IPS-NIHi11 (cell line): ENCODE measurements at places on chromosomes 3 and 15.

DNA sequence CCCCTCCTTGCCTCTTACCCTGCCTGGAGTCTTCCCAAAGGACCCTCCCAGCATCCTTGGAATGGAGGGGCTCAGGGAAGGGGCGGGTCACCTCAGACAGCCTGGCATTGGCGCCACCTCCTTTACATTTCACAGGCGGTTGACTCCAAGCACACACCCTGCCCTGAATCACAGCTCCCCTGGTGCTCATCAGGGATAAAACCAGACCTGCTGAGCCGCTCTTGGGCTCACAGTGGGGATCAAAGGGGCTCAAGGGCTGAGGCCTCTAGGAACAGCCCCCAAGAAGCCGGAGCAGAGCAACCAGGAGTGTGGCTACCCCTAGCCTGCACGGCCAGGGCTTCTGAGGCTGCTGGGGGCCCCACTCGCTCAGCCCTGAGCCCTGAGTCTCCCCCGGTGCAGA lies 16.6 kb downstream of the LINGO1 start:
- no peak for DNase-seq

- no peak for DNase-seq
These were observed 520.0 kb downstream of the GABRG3 start for GRCh38 chr15:27490867-27491595.

- no peak for DNase-seq
These were observed 5.5 kb downstream of the MYO5A start for GRCh38 chr15:52523192-52523591.

- DNase-seq = no peak
These were observed 34.5 kb upstream of the TM2D3 start for GRCh38 chr15:101686718-101687117.

DNA sequence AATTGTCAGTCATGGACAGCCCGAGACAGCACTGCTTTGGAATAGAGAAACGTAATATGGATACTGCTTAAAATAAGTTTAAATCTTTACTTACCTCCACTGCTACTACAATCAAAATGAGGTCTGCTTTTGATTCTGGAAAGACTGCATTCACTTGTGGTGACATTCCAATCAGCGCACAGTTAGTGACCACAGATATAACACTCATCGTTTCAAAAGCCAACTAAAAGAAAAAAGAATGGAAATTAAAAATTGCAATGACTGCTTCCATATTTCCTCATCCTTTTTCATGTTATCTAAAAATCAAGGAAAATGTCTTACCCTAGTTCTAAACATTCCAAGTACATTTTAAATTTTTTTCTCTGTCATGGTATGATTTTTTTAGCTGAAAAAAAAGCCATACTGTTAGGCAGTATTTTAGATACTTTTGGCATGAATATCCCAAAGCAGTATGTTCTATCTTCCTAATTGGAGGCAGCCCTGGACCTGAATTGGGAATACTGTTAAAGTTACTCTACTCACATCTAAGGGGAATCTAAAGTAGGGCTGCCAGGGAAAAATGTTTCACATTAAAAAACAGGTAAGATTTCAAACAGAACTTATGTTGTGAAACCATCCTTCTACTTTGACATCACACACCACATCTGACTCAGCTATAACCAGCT lies 72.1 kb downstream of the ANO10 start:
- no peak for DNase-seq

DNA sequence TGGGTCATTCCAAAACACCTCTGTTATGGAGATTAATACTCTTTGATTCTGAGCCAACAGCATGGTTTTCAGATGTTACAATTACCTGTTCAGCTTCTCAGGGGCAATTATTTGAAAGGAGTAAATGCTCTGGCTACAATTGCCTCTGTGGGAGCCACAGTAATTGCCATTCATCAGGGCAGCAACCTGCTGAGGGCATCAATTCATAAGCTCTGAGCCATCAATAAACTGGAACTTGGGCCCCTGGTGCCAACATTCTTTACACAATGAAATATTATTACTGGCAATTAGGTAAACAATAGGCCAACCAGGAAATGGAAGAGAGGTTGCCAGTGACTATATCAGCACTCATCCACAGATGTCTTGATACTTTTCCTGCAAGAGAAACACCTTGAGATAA lies 660.8 kb downstream of the MECOM start:
- peak; percentile 26 for DNase-seq

DNA sequence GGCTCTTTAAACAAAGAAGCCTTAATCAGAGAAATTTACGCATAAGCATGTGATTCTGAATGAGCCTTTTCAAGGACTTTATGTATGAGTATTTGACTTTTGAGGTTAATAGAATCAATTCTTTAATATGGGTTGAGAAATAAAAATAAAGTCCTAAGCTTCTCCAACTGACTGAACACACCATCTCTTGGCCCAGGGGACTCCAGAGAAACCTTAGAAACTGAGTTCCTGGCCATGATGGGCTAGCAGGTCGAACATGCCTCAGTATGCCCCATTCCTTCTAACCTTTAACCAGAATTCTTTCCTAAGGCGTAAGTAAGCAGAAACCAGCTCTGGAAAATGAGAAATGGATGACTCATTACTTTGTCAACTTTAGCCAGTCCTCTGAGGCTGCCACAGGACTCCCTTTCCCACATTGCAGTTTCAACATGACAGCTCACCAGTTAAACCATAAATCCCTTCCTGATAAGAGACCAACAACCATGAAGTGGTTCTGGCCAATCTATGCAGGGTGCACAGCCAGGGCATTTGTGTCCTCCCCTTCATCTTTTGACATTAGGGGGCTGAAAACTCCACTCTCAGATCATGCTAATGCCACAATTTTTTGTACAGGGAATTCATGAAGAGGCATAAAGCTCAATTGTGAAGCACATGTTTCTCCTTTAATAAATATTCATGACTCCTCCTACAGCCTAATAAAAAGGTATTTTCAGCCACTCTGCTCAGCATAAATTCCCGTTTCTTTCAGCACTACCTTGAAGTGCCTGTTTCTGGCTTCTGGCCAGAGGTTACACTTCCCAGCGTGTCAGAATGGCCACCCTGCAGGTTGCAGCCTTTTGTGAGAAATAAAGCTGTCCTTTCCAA lies 33.3 kb downstream of the TM4SF18 start:
- DNase-seq = peak; percentile 23

DNA sequence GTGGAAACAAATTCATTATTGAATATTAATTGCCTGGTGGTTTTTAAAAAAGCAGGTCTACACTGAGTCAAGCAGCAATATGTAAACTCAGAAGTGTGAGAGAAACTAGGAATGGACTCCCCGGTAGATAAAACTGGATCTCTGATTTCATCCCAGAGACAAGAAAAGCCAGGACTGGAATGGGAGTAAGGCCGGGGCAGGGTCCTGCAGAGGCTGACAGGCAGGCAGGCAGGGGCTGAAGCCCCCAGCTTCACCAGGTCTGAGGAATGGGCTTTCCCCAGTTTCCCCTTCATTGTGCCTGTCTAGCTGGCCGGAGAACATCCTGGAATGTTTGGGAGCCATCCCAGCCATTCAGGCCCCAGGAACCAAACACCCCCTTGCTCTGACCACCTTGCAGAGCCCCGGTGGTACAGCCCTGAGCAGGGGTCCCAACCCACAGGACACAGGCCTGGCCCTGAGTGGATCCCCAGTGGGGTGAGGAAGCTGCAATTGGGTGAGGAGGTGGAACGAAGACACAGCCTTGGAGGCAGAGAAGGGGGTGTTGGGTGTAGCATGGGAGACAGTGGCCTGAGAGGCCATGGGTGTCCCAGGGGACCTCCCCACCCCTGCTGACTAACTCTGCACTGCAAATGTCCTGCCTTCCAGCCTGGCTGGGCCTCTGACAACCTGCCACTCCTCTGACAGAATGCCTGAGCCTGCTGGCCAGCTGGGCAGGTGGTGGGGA lies 31.7 kb upstream of the XYLB start:
- DNase-seq = no peak

GRCh38 chr15:33959844-33960548 lies 8.3 kb upstream of the CHRM5 start:
- DNase-seq = no peak

- DNase-seq = no peak
These were observed 233.5 kb upstream of the WNT5A start for GRCh38 chr3:55720614-55721013.

GRCh38 chr15:55526559-55527036 lies 18.6 kb upstream of the DNAAF4 start:
- peak; percentile 59 for DNase-seq

DNA sequence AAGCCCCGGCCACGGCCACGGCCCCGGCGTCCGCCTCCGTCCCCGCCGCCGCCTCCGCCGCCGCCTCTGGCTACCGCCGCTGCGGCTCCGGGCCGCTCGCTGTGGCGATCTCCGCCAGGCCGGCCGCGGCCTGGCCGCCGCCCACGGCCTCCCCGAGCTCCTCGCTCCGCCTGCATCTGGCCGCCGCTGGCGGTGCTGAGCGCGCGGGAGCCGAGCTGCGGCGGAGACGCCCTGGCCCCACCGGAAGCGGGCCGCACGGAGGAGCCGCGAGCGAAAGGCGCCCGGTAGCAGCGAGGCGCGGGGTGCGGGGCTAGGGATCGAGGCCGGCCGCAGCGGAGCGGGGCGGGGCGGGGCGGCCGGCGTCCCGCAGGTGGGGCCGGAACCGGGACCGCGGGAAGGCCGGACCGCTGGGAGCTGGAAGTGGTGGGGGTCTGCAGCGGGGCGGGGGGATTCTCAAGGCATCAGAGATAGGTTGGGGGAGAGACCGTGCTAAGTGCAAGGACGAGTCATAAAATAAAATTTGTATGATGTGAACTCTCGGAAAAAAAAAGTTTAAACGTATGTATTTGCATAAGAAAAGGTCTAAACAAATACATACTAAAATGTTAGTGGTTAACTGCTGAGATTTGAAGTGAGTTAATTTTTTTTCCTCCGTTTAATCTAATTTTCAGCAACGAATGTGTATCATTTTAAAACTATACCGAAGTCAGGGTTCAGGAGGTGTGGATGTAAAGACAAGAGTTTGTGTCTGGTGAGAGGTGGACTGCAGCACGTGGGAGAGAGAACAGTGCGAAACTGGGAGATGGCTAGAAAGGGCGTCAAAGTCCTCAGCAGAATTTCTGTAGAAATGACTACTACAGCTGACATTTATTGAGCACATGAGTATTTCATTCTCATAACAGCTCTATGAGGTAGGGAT lies at the start of gene AVEN:
AVEN (minus strand) TSS at position 334 of the 919 bp plus-strand sequence; CDS start at position 176, 158 bp downstream.
- DNase-seq = peak; percentile 70

DNA sequence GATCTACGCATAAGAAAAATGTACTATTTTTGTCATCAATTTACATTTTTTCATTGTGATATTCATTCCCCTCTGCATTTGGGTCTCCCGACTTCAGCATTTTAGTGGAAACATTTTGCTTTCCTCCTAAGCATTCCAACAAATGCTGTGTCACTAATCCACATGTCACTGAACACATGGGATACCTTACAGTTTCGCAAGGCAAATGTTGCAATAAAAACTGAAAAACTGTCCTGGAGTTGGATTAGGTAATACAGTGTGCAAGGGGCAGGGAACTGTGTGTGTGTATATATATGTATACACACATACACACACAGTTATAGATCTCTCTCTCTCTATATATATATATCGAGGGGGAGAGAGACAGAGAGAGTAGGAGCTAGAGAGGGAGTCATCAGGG lies 632.2 kb downstream of the MAGI1 start:
- DNase-seq = no peak

DNA sequence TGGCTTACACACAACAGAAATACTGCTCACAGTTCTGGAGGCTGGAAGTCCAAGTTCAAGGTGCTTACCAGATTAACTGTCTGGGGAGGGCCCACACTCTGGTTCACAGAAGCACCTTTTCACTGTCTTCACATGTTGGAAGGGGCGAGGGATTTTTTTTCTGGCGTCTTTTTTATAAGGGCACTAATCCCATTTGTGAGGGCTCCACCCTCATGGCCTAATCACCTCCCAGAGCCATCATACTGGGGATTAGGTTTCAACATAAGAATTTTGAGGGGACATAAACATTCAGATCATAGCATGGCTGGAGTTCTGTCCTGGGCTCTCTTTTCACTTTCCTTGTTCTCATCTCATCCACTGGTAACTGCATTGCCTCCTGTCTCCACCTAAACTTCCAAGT lies 63.5 kb downstream of the IGF1R start:
- DNase-seq = no peak

GRCh38 chr3:87491843-87492242 lies 215.5 kb upstream of the POU1F1 start:
- no peak for DNase-seq

DNA sequence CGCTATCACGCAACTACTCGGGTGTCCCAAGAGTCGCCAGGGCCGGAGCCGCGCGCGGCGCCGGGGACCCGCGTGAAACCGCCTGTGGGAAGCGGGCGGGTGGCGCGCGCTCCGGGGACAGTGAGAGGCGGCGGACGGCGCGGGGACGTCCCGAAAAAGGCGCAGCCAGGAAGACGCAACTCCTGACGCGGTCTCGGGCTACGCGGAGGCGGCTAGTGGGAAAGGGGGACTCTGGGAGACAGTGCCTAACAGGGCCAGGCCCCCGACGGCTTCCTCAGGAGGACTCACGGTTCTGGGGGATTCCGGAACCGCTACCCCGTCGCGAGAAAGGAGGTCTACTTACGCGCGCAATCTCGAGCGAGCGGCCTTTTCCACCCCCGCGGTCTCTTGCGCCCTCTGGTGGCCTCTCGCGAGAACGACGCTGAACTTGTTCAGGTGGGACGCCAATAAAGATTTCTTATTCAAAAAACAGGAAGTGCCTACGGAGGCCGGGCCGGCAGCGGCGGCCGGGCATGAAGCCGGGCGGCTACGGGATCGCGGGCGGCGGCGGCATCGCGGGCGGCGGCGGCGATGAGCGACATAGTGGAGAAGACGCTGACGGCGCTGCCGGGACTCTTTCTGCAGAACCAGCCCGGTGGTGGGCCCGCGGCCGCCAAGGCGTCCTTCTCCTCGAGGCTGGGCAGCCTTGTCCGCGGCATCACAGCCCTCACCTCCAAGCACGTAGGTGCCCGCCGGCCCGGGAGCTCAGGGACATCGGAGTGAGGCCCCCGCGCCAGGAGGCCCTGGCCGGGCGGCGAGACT lies at the start of gene AP4E1:
AP4E1 (plus strand) TSS at position 475 of the 801 bp plus-strand sequence; CDS start at position 571, 96 bp downstream.
- peak; percentile 89 for DNase-seq

DNA sequence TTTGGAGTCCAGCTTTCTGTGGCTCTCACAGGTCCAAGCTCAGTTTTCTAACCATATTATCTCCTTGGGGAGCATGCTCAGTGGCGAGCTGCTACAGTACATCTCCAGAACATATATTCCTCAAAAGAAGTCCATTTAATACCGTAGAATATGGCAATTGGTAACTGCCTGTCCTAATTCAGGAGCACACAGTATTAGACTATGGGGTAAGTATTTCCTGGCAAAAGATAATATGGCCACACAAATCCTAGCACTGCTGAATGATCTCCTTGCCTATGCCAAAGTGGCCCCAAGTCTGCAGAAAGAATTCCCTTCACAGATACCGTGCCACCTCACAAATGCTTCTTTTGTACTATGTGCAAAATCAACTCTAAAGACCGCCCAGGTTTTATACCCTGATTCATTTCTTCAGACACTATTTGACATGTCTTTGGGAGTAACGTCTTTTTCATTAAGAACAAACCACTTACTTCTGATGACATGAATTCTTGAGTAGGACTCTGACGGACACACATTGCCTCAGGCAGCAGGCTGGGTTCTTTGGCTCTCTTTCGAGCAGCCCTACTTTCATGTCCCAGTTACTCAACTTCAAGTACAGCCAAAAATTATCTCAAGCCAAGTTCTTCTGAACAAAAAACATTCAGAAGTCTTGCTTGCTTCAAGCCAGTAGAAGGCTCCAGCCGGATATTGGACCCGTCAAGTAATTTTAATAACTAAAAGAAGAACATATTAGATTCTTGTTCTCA lies 368.3 kb upstream of the DCBLD2 start:
- no peak for DNase-seq

- DNase-seq = no peak
These were observed 7.8 kb upstream of the SUMF1 start for GRCh38 chr3:4474683-4475490.
